Subcutaneous adipose tissue (tissue), 4 donors: ENCODE measurements at places on chromosomes 16 and 17. TPM values are rescaled to one million over a fixed set of nuclear protein-coding genes. Genes with fewer than 3 reads are reported as not detected.

Gene SPAG7
- total RNA-seq = 43.2 TPM

Gene CHRNE
- 0.44 TPM for total RNA-seq

Gene GNG13
- not detected for total RNA-seq

Gene HP
- total RNA-seq = 7.5 TPM

Gene SYNGR3
- not detected for total RNA-seq

Gene TBC1D3
- not detected for total RNA-seq

Gene MVP
- total RNA-seq = 119 TPM

Gene CD300H
- not detected for total RNA-seq

Gene LAT
- total RNA-seq = 5.3 TPM

Gene NPIPB8
- total RNA-seq = not detected

Gene RPUSD1
- 13.0 TPM for total RNA-seq

Gene RNF227
- total RNA-seq = 2.1 TPM

Gene CLEC18A
- 3.0 TPM for total RNA-seq

Gene TRIM72
- total RNA-seq = not detected

Gene NXN
- 8.1 TPM for total RNA-seq

Gene ACSM2A
- total RNA-seq = not detected

Gene OTOA
- total RNA-seq = 0.19 TPM

Gene CHST4
- total RNA-seq = not detected

Gene RNF222
- total RNA-seq = not detected

Gene NPW
- not detected for total RNA-seq

Gene ZSCAN10
- total RNA-seq = not detected
